ENCODE measurements at places on chromosomes 11 and 22.

DNA sequence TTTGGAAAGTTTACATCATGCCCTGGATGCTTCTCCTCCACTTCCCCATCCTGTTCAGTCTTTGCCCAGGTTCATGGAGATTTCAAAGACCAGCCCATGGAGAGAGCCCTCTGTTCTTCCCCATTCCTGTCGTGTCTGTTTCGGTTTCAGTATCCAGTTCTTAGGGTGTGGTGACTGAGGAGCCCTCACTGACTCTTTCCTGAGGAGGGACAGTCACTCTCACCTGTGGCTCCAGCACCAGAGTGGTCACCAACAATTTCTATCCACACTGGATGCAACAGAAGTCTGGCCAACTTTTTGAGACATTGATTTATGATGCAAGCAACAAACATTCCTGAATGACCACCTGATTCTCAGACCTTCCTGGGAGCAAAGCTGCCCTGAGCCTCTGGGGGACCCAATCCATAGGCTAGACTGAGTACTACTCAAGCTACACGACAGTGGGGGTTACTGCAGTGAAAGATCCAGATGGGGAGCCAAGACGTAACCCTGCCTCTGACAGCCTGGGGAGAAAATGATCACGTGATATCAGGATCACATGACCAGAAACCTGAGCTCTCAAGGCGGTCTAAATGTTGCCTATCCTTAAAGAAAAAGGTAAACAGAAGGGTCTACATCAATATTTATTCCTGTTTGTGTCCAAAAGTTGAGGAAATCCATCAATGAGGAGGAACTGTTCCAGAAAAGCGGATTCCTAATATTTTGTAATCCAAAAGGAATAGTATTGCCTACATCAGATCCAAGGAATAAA, 76.2 kb upstream of the VPREB1 start:
- DNase-seq = peak; percentile 3

DNA sequence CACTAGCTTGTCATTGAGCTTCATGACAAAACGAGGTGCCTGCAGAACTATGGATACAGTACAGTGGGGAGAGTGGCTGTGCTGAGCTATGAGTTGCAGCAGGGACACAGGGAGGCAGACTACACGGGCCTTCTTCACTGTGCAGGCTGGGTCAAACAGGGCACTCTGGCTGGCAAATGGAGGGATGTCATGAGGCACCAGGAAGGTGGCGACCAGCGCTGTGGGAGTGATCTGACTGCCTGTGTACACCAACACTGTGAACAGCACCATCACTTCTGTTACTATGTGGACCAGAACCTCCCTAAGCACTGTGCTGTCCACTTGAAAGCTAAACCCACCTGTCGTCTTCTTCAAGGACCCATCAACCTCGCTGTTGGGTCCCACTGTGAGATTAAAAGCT, 3.1 kb downstream of the PKDREJ start:
- DNase-seq = no peak

GRCh38 chr11:103892603-103893002, 143.8 kb upstream of the DDI1 start:
- DNase-seq = peak; percentile 24

- no peak for DNase-seq
Observed at GRCh38 chr11:55357560-55358184, 10.1 kb upstream of the OR4A15 start.

DNA sequence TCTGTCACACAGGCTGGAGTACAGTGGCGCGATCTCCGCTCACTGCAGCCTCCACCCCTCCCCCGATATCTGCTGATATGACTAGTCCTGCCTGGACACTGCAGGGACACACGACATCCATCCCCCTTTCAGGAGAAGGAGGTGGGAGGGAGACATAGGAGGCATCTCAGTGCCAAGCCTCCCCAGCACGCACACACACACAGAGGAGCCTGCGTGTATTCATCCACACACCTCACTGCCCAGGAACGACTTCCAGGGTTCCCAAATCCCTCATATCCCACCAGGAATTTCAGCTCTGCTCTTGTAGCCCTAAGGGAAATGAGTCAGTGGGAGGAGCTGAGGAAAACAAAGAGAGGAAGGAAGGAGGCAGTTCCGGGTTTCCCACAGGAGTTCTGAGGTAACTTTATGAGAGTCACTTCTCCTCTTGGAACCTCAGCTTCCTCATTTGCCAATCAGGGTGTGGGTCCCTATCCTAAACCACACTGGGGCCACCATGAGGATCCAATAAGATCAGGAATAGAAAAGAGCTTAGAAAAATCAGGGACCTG, 37.2 kb upstream of the ACER3 start:
- peak; percentile 79 for DNase-seq

DNA sequence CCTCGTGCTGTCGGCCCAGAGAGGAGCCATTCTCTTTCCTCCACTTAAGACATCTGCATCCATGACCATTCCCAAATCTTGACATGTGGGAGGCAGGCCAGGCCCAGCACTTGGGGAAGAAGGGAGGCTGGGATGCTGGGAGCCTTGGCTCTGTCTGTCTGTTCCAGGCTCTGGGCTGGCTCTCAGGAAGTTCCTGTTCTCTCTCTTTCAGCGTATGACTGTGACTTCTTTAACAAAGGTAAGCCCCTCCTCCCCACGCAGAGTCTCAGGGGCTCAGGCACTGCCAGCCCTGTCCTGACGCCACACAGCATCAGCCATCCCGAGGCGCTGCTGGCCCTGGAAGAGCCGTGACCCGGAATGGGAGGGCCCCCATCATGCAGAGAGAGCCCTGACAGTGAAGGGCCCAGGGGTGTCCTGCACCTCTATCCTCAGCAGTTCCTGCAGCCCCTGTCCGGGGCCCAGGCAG, 52.4 kb downstream of the OTOG start:
- DNase-seq = no peak

- DNase-seq = no peak
Observed at GRCh38 chr11:122154227-122154626, 38.2 kb upstream of the BLID start.

DNA sequence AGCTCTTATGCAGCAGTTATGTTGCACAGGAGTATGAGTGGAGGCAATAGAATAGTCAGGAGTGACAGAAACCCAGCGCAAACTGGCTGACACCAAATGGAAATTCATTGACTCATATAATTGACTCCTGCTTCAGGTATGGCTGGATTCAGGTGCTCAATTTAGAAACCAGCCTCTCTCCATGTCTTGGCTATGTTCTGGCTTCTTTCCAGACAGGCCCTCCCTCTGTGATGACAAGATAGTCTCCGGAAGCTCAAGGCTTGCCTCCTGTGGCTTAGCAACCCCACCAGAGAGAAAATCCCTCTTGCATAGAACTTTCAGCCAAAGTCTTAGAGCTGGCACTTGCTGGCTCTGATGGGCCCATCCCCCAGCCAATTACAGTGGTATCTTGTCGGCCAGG, 28.1 kb upstream of the MN1 start:
- no peak for DNase-seq

DNA sequence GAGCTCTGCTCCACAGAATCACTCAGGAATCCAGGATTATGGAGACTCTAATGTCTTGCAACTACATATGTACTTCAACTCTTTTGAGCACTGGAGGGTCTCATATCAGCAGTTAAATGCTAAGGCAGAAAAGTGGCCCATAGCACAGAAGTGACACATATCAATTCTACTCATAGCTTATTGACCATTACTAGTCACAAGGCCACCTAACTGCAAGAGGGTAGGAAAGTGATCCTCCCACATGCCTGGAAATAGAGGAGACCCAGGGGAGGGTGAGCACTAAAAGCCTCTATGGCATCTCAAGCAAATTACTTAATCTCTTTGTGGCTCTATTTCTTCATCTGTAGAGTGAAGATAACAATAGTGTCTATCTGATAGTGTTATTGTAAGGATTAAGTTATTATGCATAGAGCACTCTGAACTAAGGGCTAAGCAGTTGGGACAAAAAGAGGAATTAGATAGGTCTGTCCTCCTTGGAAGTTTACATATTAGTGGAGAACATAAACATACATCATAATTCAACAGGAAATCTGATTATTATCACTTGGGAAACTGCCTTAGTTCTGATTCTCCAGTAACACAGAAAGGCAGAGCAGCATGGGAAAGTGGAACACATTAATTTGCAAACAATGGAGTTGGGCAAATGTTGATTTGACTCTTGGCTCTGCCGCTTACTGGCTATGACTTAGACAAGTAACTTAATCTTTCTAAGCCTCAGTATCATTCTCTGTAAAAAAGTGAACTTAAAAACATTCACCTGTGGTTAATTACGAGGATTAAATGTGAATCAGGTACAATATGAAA, 25.1 kb upstream of the USP47 start:
- DNase-seq = no peak

GRCh38 chr11:102729849-102730815, 5.4 kb upstream of the MMP8 start:
- no peak for DNase-seq

- DNase-seq = no peak
Observed at GRCh38 chr11:71192629-71193028, 59.7 kb downstream of the SHANK2 start.

DNA sequence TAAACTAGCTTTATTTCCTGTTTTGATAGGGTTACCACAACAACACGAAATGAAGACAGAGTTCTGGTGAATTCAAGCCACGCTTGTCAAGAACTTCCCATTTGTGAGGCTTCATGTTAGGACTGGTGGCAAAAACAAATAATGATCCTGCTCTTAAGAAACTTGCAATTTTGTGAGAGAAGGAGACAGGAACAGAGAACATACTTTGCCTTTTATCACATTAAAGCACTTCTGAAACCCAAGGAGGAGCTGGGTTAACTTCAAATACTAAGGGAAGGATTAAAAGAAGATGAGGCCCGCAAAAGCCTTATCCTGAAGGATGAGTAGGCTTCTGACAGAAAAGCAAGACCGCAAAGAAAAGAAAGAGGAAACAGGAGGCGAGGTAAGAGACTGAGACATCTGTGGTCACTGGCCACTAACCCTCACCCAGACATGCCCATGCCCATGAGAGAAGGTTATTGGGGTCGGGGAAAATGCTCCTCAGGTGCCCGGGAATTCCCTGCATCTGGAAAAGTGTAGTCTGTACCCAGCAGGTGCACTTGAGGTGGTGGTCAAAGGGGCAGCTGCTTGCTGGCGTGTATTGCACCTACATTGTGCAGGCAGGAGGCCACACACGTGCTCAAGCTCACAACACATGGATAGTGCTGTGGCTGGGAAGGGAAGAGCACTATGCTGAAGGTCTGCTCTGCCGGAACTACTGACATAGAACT, 50.5 kb downstream of the MAPK1 start:
- peak; percentile 46 for DNase-seq

GRCh38 chr11:113885897-113886296, 10.5 kb upstream of the USP28 start:
- no peak for DNase-seq

- no peak for DNase-seq
Observed at GRCh38 chr11:69359735-69360480, 66.0 kb downstream of the MYEOV start.

GRCh38 chr22:20957683-20958431, 9.2 kb upstream of the AIFM3 start:
- DNase-seq = no peak

GRCh38 chr11:285021-285893, 3.7 kb upstream of the PGGHG start:
- DNase-seq = no peak

- DNase-seq = no peak
Observed at GRCh38 chr11:134072844-134073243, 4.0 kb downstream of the JAM3 start.

GRCh38 chr22:44691796-44692661, 10.0 kb upstream of the PRR5 start:
- no peak for DNase-seq

- DNase-seq = no peak
Observed at GRCh38 chr22:44403166-44403565, 90.4 kb upstream of the SHISAL1 start.

- DNase-seq = no peak
Observed at GRCh38 chr11:110779108-110779507, 66.9 kb upstream of the ARHGAP20 start.

GRCh38 chr22:37545703-37546436, 14.4 kb upstream of the CDC42EP1 start:
- peak; percentile 80 for DNase-seq

DNA sequence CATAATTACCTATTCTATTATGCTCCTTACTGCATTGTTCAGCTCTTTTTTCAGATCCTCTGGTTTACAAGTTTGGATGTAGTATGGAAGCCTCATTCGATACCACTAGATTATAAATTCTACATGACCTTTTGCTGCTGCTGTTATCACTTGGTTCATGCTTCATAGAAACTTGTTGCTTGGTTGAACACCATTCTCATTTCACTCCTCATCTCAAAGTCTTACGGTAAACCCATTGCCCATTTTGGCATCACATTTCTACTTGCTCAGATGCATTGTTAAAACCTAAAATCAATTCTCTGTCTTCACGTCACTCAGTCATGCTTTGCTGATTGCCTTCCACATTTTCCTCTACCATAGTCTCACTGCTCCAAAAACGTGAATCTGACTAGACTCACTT, 155.5 kb upstream of the DDI1 start:
- DNase-seq = no peak

All from HTR-8/SVneo (cell line).